WERI-Rb-1 (cell line): ENCODE measurements at places on chromosomes 13 and 19.

GRCh38 chr13:74270018-74270417, 135.8 kb upstream of the KLF12 start:
- DNase-seq: no peak

DNA sequence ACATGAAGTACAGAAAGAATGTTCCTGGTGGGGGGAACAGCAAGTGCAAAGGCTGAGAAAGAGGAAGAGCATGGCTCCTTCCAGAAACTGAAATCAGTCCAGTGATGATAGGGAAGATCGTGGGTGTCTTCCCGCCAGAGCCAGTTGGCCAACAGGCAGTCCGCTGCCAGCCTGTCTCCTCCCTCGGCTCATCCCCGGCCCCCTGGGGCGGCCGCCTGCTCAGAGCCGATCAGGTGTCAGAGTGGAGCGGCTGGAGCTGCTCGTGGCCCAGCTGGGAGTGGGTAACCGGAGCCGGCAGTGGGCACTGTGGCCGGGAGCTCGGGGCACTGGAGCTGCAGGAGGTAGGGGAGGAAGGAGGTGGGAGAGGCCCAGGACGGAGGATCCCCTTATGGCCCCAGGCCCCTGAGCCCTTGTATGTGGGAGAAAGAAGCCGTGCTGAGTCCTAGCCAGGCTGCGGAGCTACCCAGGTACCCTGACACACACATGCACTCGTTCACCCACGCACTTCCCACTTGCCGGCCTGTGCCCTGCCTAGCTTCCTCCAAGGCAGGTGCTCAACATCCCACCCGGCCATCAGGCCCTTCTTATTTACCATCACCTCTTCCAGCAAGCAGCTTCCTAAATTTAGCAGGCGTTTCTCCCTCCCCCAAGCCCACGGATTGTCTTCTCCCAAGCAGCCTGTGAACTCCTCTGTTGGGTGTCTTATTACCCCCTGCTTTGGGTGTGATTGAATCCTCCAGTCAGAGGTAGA, 1.7 kb downstream of the ANKRD24 start:
- peak; percentile 87 for DNase-seq

- no peak for DNase-seq
Measured at GRCh38 chr13:50400035-50400726, 384.9 kb downstream of the KCNRG start.

GRCh38 chr19:40805258-40805868, 6.4 kb downstream of the EGLN2 start:
- DNase-seq: no peak

- DNase-seq: no peak
Measured at GRCh38 chr19:4748589-4748988, 24.9 kb upstream of the DPP9 start.

GRCh38 chr13:68748038-68748437, 1359.6 kb upstream of the ATXN8OS start:
- no peak for DNase-seq

DNA sequence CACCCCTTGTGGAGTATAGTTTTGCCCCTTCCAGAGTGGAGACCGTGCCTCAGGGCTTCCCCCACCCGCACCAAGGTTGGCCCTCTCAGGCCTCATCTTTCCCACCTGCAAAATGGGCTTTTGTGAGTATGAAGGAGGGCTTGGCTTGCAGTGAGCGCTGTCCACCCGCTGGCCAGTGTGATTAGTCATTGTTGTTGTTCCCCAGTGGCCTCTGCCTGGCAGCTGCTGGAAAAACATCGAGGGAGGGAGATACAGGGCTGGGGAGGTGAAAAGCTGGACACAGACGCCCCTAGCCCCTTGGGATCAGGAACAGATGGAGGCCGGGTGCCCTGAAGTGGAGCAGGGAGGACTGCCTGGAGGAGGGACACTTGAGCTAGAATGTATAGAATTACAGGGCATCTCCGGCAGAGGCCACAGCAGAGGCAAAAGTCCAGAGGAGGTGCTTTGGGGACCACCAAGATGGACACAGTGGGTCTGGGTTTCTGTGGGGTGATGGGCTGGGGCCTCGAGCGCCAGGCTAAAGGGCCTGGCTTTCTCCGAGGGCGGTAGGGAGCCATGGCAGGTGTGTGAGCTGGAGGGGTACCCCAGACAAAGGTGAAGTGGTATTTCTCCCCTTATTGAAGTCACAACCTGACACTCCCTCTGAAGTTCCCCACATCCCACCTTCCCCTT, 3.9 kb upstream of the IL12RB1 start:
- DNase-seq: no peak

GRCh38 chr19:3125900-3126524, 9.8 kb upstream of the GNA15 start:
- peak; percentile 75 for DNase-seq

DNA sequence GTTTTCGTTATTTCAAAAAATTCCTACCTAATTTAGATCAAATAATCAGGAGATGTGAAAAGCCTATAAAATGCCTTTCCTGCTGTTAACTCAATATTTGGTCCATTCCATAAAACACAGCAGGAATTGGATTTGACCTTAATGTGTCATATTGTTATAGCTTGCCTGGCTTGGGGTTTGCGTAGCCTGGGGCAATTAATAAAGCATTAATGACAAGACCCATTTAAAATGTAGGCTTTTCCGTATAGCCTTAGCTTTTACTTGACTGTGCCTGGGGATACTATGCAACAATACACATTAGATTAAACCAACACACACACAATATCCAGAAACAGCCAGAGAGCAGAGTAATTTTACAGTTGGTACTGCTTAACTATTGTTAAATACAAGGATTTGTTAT, 117.2 kb upstream of the MAB21L1 start:
- DNase-seq: no peak

- peak; percentile 51 for DNase-seq
Measured at GRCh38 chr13:72839831-72840426, 58.0 kb downstream of the PIBF1 start.

- DNase-seq: no peak
Measured at GRCh38 chr19:29287061-29287460, 74.1 kb upstream of the UQCRFS1 start.

DNA sequence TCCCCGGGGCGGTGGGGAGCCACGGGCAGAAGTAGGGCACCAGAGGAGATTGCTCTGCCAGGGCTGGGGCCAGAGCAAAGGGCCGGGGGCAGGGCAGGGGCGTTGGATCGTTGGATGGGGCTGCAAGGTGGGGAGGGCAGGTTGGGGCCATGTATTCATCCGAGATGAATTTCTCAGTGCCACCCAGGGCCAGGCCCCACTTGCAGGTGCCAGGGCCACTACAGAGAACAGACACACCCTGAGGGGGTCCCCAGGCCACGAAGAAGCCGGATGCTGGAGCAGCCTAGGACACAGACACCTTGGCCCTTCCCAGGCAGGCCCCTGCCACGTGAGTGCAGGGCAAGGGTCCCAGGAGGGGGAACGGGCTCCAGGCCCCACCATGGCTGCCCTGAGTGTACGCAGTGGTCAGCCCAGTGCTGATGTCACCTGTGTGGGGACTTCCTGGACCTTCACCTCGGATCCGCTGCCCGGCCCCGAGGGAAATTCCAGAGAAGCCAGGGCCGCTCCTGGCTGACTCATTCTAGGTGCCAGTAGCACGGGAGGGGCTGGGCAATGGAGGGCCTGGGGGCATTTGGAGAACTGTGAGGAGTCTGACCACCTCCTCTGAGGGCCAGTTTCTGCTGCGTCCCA, 9.6 kb upstream of the SBNO2 start:
- DNase-seq: no peak

- no peak for DNase-seq
Measured at GRCh38 chr19:426725-427445, 17.9 kb upstream of the C2CD4C start.

- DNase-seq: no peak
Measured at GRCh38 chr13:95226932-95227695, 74.1 kb downstream of the ABCC4 start.

- DNase-seq: no peak
Measured at GRCh38 chr13:110057052-110057451, 249.9 kb downstream of the COL4A1 start.

GRCh38 chr13:111661776-111662175, 341.3 kb downstream of the TEX29 start:
- DNase-seq: no peak

- DNase-seq: no peak
Measured at GRCh38 chr19:5451494-5451893, 3.7 kb upstream of the ZNRF4 start.

DNA sequence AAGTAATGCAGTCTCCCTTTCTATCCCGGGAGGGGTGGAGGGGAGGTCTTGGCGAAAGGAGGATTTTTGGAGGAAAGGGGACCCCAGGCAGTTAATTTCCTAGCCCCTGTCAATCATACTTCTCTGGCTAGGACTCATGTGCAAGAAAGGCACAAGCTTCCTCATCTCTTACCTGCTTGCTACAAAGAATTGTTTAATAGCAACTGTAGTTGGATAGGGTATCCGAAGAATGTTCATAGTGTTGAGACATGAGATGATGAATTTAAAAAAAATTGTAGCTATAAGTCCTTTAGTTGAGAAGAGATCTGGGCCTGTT, 525 bp downstream of the BORA start:
- DNase-seq: no peak

GRCh38 chr19:5354403-5354802, 13.8 kb upstream of the PTPRS start:
- peak; percentile 49 for DNase-seq

DNA sequence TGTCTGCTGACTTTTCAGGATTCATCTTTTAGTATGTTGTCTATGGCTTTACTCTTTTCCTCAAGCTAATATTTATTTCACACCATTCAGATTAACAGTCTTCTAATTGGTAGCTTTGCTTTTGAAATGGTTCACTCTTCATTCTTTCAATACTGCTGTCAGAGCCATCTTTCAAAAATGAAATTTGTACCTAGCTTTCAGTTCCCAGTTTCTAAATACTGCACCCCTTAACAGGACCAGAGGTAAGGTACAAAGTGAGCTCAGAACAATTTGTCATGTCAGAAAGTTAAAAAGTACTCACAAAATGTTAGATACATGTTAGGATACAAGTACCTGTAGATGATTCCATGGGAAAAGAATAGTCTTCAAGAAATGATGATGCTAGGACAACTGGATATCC, 83.0 kb downstream of the FNDC3A start:
- DNase-seq: no peak

DNA sequence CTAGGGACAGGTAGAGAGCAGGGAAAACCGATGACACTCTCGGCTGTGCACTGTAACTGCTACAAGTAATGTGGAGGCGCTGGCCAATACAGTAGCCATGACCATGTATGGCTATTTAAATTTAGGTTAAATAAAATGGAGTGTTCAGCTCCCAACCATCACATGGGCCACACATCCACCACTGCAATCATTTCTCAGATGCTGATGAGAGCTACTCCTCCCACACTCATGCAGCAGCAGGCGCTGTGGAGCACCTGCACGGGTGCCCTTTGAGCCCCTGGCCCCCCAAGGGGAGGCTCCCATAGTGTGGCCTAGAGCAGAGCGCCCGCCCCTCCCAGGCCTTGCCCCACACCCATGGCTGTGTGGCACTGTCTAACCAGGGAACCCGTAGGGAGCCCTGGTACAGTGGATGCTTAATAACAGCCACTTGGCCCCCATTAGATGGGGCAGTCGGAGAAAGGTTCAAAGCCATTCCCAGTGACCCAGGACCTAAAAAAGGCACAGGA, 6.0 kb downstream of the ACP4 start:
- DNase-seq: peak; percentile 27

GRCh38 chr13:30450066-30450465, 15.7 kb downstream of the HMGB1 start:
- no peak for DNase-seq

DNA sequence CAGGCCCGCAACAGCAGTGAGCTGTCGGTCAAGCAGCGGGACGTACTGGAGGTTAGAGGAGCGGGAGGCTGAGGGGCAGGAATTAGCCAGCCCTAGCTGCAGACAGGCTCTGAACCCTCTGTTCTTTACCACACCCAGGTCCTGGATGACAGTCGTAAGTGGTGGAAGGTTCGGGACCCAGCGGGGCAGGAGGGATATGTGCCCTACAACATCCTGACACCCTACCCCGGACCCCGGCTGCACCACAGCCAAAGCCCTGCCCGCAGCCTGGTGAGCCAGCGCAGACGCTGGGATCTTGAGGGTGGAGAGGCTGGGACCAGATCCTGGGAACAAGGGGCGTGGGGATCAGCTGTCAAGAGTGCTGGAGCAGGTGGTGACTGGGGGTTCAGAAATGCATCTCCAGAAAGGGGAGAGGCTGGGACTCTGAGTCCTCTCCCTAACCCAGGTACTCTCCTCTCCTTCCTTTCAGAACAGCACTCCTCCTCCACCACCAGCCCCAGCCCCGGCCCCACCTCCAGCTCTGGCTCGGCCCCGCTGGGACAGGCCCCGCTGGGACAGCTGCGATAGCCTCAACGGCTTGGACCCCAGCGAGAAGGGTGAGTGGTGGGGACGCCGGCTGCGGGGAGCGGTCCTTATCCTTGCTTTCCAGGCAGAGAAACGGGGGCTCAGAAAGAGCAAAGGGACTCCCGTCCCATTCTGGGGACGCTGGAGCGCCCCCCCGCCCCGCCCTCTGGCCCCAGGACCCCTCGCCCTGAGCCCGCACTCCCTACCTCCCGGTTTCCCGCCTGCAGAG, 10.4 kb downstream of the EPS8L1 start:
- no peak for DNase-seq

- no peak for DNase-seq
Measured at GRCh38 chr13:79867254-79867653, 386.3 kb downstream of the NDFIP2 start.

DNA sequence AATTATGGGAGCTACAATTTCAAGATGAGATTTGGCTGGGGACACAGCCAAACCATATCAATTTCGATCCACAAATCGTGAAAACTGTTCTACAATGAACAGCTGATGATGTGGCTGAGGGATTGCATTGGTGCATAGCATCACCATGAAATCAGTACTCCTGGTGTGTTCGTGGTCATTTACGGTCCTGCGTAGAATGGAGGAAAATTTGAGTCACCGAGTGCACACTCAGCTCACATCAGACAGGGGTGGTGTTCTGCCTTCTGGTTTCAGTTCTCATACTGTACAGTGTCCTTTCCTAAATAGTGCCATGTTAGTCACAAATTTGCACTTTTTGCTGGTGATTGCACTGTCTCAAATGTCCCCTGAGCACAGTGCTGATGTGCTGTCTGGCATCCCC, 39.2 kb downstream of the MYH14 start:
- no peak for DNase-seq

DNA sequence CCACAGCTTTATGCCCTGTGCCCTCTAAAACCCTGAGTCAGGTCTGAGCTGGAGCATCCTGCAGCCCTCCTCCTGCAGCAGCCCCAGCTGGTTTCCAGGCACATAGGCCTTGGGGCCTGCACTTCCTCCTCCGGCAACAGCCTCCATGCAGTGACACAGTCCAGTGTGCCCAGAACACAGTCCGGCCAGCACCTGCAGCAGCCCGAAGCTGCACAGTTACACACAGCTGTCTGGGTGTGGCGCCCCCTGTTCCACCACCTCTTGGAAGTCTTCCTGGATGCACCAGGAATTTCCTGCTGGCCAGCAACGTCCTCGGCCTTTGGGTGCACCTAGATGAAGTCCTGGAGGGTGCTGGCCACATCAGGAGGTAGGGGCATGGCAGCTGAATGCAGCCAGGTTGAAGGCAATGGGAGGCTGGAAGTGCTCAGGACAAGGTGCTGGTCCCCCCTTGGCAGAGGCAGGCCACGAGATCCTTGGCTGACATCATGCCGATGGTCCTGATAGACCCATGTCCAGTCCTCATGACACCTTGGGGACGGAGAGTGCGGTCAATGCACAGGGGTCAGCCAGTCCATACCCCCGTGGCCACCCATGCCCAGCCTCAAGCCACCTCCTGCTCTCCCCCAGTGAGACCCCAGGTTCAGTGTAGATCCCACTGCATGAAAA, 27.1 kb upstream of the PARP4 start:
- no peak for DNase-seq
